ENCODE measurements at places on chromosomes 7 and 10.

DNA sequence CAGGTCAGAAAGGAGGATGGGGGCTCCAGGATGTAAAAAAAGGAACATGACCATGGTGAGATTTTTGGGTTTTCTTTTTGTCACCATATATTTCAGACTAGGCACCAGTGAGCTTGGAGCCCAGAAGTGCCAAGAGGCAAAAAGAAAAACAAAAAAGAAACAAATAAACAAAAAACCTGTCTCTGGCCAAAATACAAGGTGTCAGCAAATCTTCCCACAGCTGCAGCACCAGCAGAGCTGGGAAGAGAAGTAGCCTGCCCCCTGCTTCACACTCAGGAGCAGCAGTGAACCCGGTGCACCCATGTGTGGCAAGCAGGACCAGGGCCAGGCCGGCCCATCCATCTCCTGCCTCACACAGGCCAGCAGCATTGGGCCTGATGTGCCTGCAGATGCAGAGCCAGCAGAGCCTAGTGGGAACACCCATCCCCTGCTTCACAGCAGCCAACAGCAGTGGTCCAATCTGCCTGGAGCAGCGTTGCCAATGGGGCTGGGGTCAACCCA, 34.7 kb upstream of the C10orf71 start:
- DNase-seq: no peak

DNA sequence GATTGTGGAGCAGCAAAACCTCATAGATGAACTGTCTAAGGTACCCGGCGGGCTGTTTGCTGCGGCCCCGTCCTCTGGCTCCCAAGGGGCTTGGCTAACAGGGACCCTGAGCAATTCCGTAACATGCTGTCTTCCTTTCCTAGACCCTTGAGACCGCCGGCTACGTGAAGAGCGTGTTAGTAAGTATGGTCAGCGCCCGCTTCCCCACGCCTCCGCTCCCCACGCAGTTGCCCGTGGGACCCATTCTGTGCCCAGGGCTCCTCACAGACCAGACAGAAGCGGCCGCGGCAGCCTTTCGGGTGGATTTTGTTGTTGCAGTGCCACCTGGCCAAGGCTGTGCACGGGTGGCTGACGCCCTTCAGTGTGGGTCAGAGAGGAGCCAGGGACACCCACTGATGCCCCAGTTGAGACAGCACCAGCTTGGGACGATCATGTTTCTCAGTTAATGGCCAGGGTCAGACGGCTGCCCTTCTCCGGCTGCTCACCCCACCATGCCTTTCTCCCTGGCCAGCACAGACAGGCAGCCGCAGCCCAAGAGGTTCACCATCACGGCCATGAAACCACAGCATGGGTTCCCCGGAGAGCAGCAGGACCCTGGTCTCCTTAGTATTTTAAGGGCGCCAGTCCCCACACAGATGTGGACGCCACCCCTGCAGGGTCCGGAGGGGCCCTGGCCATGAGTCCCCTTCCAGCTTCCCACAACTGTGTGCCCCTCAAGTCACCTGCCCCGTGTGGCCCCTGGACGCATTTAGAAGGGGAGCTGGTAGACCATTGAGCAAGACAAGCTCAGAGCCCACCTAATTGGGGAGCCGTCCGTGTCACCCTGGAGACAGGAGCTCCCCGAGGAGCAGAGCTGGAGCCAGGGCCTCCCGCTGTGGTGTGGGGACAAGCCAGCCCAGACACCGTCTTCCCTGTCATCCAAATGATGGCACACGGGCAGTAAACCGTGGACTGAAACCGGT, 49.4 kb upstream of the DPYSL4 start:
- DNase-seq: no peak

GRCh38 chr7:123797673-123798531, 47.1 kb upstream of the HYAL4 start:
- no peak for DNase-seq

DNA sequence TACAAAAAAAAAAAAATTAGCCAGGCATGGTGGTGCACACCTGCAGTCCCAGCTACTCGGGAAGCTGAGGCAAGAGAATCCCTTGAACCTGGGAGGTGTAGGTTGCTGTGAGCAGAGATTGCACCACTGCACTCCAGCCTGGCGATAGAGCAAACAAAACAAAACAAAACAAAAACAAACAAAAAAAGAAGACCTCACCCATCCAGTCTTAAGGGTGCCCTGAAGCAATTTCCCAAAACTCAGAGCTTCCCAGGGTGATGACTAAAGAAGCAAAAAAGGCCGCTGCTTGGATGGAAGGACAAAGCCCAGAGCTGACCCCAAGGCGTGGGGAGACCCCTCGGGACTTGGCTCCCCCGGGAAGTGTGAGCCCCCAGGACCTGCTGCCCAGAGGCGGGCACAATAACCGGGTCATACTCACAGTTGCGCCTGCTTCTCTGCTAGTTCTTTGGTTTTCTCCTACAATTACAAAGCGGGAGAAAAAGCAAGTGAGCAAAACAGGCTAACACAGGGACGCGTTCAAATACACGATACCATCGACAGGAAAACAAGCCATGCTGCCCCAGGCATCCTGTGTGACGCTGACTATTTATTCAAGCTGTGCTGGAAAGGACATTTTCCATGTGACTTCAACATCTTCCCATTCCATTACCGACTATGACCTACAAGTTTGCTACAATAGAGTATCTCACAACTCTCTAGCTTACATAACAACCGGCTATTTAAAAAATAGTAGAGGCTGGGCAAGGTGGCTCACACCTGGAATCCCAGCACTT, 29.9 kb downstream of the PAPOLB start:
- DNase-seq: no peak

DNA sequence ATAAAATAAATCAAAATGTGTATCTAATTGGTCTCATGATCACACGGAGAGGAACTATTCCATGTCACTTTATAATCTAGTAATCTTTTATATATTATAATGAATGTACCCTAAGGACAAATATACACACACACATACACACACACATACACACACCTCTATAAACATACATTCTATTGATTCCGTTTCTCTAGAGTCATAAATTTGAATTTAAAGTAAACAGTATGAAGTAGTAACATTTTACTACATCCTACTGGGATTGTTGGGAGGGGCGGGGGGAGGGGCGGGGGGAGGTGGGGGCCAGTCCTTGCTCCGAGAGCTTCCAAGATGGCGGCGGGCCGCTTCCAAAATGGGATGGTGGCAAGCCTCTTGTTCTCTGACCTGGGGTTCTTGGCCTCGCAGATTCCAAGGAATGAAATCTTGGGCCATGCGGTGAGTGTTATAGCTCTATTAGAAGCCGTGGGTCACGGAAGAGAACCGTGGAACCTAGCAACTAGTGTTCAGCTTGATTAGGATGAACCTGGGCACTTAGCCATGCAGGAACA, 143.2 kb downstream of the REEP3 start:
- DNase-seq: no peak

GRCh38 chr10:75694790-75695189, 263.4 kb downstream of the LRMDA start:
- DNase-seq: no peak

- DNase-seq: no peak
These were observed 728 bp downstream of the PARD3 start for GRCh38 chr10:34814223-34814912.

DNA sequence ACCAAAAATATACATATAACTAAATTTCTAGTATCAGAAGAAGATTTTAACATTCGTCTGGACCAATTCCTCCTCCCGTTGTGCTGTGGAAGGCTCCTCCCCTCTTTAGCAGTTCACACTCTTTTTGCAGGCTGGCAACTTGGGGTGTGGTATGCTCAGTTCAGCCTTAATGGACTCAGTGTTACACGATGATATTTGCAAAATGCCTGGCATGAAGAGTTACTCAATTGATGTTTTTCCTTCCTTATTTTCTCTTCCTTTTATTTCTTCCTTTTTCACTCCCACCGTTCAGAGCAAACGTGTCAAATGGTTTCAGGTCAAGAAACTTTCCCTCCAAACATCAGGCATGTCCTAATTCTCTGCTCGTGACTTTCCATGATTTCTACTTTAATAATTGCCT, 248.3 kb downstream of the PHF14 start:
- DNase-seq: no peak

DNA sequence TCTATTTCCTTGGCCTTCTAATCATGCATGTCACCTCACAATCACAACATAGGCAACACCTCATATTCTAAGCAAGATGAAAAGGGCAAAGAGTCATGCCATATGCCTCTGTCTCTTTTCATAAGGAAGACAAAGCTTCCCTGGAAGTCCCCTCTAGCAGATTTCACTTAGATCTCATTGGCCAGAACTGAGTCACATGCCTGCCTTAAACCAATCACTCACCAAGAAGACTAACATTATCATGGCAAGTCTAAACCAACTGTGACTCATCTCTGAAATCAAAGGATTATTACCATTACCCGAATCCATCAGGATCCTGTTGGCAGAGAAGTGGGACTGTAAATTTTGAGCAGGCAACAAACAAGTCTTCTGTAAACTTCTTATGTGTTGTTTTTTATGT, 27.8 kb downstream of the CAV1 start:
- DNase-seq: no peak

DNA sequence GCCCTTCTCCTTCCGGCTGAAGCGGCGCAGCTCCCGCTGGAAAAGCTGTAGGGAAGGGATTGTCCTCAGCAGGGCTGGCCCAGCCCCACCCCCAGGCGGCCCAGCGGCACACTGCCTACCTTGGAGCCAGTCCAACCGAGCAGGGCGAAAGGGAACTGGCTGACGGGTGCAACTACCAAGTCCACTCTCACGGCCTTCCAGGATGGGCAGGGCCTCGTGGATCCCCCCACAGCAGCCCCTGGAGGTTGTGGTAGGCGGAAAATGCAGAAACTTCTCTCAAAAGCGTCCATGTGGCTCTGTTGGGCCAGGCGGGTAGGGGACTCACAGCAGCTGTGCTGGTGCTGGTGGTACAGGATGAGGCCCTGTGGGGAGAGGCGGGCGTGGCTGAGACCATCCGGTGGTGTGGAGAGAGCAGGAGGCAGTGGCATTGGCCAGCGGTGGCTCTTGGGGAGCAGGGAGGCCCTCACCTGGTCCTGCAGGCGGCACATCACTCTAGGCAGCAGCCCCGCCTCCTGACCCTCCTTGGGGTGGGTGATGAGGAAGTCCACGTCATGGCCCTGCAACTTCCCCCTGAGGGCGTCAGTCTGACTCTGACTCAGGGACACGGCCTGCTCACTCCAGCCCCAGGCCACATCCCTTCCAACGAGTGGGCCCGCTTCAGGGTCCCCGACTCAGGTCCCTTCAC, 8.4 kb upstream of the PGAM2 start:
- no peak for DNase-seq

GRCh38 chr10:52316001-52316400, 1.9 kb downstream of the DKK1 start:
- DNase-seq: no peak

GRCh38 chr10:94397549-94398370, 4.6 kb upstream of the TBC1D12 start:
- no peak for DNase-seq

- DNase-seq: no peak
These were observed 137.2 kb upstream of the EFCAB10 start for GRCh38 chr7:105718511-105718925.

DNA sequence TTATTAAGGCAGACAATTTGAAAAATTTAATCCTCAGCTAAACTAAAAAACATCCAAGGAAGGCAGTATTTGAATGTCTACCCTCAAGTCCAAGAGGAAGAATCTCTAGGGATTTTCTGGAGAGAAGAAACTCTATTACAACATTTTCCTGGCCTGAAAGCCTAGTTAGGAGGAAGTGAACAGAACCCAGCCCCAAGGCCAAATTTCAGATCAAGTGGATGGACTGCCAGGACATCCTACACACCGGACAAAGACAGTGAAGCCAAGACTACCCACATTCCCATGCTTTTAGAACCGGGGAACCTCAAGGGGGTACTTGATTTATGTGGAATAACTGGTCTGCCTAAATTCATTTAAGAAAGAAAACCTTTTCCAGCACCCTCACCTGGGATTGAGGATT, 108.9 kb upstream of the MEOX2 start:
- no peak for DNase-seq

DNA sequence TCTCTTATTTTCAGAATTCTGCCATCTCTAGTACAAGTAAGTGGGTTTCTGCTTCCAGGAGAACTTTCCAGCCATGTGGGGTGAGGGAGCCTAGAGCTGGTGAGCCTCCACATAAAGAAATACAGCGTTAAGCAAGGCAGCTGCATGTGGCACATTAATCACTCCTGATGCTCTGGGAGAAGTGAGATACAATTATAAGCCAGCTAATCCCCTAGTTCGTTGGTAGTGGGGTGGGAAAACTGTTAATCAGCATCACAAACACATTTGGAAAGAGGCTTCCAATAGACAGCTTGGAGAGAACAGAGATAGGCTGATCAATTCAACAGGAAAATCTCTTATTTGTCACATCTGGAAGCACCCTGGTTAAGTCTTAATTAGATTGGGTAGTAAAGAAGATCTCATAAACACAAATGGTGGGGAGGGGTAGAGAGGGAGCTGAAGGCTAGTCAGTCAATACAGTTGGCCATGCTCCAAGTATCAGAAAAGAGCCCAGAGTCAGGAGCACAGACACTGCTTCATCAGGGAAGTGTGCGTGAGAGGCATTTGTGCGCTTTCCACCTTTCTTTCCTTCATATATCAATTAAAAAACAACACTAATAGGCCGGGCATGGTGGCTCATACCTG, 130.6 kb downstream of the SORCS1 start:
- DNase-seq: no peak

- DNase-seq: no peak
These were observed 186.2 kb downstream of the USP6NL start for GRCh38 chr10:11425296-11425610.

GRCh38 chr7:129047761-129048160, 7.2 kb downstream of the TNPO3 start:
- no peak for DNase-seq

GRCh38 chr10:3231951-3232730, 59.6 kb upstream of the PITRM1 start:
- DNase-seq: no peak

DNA sequence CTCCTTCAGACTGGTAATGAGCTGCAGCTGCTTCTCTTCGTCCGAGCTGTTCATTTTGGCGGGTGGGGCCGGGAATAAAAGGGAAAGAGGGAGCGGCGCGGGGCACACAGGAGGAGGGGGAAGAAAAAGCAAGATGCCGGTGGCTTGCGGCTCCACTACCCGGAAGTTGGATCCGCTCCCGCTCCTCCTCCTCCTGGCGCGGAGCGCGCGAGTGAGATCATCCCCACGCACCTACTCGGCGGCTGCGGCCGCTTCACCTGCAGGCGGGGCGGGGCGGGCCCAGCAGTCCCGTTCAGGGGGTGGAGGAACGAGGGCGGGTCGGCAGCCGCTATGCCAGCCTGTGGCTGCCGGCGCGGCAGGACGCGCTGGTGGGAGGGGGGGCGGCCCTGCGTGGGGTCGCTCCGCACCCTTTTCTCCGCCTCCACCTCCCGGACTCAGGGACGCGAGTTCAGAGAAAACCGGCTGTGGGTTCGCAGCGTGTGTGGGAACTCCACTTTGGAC, at the start of gene SHTN1:
SHTN1 (minus strand) TSS at position 162 of the 501 bp plus-strand sequence; CDS start at position 54, 108 bp downstream.
- DNase-seq: peak; percentile 14

GRCh38 chr7:17380736-17381662, 82.5 kb downstream of the AHR start:
- DNase-seq: no peak
